ENCODE measurements at places on chromosomes 3 and 15.
A peak's percentile ranks its signal among the peaks of the same experiment; 100 is the strongest.

DNA sequence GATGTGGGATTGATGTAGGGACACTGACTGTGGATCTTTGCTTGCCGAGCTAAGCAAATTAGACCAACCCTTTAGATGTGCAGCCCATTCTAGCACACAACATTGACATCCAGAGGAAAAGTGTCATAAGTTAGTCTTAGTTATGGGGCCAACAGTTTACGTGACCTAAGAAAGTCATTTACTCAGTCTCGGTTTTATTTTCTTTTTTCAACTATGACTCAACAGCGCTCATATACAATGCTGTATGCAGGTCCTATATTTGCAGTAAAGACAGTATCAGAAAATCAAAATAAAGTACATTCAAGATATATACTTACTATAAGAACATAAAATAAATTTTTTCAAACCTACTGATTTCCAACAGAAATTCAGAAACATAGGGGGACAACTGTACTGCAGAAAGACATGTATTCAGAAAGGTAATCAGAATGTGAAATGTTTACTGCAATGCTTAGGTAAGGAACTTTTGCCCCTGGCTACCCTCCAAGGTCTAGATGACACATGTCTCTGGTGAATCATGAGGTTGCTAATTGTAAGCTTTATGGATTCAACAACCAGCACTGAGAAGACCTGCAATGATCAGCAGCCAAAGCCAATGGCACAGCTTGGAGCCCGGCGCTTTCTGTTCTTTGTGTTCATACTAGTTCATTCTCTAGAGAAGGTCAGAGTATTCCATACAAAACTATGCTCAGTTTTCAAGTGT, 317.5 kb upstream of the CNTN6 start:
- no peak for DNase-seq

- no peak for DNase-seq
Measured at GRCh38 chr3:158111861-158112260, 2.0 kb downstream of the RSRC1 start.

GRCh38 chr3:170423001-170423615, 4.4 kb downstream of the CLDN11 start:
- no peak for DNase-seq

DNA sequence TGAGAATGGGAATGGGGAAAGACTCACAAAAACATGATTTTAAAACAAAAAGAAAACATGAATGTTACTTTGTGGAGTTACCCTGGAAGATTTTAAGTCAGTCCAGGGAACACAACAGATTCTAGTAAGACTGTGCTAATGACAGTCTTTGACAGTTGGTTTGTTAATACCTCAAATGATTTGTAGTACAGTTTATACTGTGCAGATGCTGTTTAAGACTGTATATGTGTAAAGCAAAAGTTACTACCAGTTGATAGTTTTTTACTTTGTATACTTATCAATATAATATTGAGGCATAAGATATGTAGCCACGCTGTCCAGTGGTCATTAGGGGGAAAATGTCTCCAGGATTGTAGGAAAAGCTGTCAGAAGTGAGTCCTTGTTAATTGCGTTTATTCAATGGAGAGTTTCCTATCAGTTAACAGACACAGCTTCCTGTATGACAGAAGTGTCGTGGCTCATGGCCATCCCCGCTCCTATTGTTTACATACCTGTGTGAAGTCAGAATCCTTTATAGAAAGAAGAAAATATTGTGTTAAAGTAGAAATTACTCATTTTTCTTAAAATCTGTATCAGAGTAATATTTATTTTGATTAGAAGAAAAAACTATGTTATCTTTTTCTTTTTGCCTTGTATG, 36.0 kb downstream of the NKIRAS1 start:
- DNase-seq = no peak

- DNase-seq = peak; percentile 54
Measured at GRCh38 chr3:68972358-68972979, 40.1 kb upstream of the TAFA4 start.

GRCh38 chr15:31023841-31024240, 32.4 kb upstream of the MTMR10 start:
- no peak for DNase-seq

- DNase-seq = no peak
Measured at GRCh38 chr3:124256156-124256555, 264.2 kb upstream of the ROPN1 start.

GRCh38 chr3:136817448-136817847, 1.5 kb upstream of the SLC35G2 start:
- peak; percentile 21 for DNase-seq

- DNase-seq = peak; percentile 73
Measured at GRCh38 chr15:56719774-56720555, 13.3 kb downstream of the ZNF280D start.

- no peak for DNase-seq
Measured at GRCh38 chr15:40379374-40379773, 3.1 kb upstream of the KNSTRN start.

DNA sequence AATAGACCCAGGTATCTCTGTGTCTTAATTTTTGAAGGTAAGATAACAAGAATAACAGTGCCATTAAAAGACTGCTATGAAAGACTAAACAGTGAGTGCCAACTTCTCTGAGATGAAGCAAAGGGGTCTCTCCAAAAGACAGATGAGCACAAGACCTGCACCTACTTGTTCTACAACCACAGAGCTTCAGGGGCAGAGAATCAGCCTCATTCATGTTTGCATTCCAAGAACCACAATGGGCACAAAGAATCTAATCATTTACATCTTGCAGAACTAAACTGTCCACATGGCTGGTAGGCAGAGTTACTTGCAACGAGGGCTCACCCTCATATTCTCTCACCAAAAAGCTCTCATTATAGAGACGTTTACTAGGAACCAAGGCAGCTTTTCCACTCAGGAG, 83.9 kb downstream of the PEAK1 start:
- no peak for DNase-seq

- DNase-seq = no peak
Measured at GRCh38 chr15:81780966-81781365, 264.9 kb downstream of the MEX3B start.

- DNase-seq = no peak
Measured at GRCh38 chr3:152943645-152944044, 108.7 kb downstream of the P2RY1 start.

DNA sequence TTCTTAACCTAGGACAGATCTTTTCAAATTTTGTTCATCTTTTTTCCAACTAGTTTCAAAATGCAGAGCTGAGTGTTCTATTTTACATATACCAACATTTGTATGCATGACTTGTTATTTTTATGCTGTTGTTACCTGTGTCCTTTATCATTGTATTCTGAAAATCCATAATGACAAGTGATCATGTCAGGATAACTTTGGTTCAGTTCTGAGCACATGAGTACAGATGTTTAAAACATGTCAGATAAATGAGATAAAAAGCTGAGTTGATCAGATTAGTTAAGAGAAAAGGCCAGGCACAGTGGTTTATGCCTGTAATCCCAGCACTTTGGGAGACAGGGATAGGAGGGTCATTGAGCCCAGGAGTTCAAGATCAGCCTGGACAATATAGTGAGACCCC, 204.9 kb downstream of the SSR3 start:
- DNase-seq = no peak

GRCh38 chr3:155392138-155392537, 98.7 kb upstream of the STRIT1 start:
- DNase-seq = no peak

DNA sequence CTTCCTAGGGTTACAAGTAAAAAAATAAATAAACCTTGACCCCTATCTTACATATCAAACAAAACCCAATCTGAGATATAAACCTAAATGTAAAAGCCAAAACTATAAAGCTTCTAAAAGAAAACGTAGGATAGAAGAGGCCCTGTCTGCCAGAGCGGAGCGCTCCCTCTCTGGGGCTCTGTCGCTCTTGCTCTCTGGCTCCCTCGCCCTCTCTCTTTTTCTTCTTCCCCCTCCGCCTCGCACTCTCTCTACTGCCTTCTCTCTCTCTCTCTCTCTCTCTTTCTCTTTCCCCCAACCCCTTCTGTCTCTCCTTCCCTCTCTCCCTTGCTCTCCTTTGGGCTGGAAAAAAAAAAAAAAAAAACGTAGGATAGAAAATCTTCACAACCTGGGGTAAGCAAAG, 21.6 kb downstream of the RYK start:
- DNase-seq = no peak

DNA sequence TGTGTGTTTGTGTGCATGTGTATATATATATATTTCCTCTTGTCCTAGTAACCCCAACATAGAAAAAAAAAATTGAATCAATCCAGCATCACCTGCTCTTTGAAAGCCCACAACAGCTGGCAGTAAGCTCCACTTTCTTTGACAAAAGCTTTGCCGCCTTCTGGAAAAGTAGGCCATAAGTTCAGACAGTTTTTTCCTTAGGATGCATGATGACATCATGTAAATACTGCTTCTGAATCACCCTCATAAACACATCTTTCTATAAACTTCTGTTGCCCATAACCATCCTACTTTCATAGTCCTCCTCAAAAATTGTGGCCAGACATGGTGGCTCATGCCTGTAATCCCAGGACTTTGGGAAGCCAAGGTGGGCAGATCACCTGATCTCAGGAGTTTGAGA, 67.4 kb downstream of the CSNK1G1 start:
- DNase-seq = no peak

- no peak for DNase-seq
Measured at GRCh38 chr15:77569729-77570125, 63.0 kb downstream of the LINGO1 start.

DNA sequence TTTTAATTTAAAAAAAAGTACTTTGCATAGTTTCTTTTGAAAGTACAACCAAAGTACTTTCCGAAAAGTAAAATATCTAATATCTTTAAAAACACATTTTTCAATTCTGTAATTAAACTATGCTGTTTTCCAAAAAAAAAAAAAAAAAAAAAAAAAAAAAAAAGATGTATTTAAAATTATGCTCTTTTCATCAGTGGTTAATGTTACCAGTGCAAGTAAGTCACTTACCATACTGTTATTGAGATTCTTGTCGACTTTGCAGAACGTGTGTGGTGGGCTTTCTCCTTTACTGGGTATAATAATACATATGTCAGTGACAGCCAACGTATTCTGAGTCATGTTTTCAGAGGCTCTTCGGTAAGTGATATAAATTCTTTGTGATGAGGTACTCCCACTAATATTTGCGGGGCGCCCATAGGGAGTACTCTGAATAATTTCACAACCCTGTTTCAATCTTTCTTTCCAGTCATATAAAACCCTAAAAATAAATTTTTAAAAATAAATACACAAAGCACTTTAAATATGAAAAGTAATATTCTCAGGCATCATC, 39.9 kb downstream of the DENND4A start:
- DNase-seq = no peak

- no peak for DNase-seq
Measured at GRCh38 chr3:197139586-197139985, 110.0 kb upstream of the MELTF start.

GRCh38 chr15:54250326-54250725, 272.1 kb downstream of the UNC13C start:
- no peak for DNase-seq

DNA sequence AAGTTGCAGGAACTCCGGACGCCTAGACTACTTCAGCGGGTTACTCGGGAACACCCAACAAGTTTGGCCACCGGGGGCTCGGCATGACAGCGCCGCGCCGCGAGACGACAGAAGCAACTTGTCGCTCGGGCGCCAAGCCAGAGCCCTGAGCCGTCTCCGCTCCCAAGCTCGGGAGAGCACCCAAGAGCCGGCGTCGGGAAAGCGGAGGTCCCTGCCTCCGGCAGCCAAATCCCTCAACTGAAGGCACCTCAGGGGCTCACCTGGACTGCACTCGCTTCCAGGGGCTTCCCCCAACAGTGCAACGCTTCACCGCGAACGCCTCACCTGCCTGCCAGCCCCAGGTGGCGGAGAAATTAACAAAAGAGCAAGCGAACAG, 640 bp downstream of the MB21D2 start:
- no peak for DNase-seq

DNA sequence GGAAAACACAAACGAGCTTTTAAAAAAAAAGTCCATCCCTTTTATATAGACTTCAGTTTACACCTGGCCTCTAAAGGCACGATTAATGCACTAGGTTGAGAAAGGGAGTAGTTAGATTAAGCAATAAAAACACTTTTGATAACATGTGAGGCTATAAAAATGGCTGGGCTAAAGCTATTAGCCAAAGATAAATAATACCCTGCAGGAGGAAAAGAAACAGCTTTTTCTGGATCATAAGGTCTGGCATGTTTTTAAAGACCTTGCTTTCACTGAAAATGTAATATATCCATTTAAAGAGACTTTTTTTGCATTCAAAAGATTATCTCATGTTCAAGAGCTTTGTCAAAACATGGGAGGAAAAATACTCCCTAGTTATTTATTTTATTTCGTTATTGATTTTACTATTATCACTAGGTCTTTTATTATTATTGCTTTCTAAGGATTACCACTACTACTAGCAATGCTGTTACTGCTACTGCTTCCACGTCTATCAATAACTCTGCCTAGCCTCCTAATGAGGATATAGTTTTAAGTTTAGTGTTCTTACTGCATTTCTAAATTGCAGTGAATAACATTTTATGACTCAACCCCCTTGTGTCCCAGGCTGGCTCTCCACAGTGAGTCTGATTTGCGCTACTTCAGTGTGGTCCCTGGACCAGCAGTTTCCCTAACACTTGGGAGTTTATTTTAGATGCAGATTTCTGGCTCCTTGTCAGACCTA, 93.4 kb downstream of the THRB start:
- DNase-seq = no peak

DNA sequence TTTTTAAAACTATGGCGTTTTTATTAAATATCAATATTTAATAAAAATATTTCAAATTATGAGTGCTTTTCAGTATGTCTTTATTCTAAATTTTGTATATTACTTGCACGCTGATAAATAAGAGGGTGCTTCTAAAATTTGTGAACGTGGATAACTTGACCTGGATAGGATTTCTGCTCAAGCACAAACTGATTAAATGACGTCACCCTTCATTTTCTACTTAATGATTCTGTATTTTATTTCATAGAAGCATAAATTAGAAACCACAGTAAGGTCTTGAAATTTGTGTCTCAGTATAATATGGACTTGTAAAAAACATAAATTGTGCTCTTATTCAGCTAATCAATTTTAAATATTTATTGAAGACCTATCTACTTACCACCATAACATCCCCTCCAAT, 903.7 kb downstream of the ROBO2 start:
- DNase-seq = no peak

- DNase-seq = no peak
Measured at GRCh38 chr3:157404381-157404780, 32.3 kb upstream of the PTX3 start.

- DNase-seq = peak; percentile 81
Measured at GRCh38 chr3:49813497-49814174, at the start of gene UBA7. Gene UBA7, minus strand, starts transcription at chr3:49813953. Its CDS starts 166 bp downstream, at chr3:49813787.

GRCh38 chr15:88940110-88940675, 27.0 kb upstream of the MFGE8 start:
- DNase-seq = no peak

- DNase-seq = peak; percentile 57
Measured at GRCh38 chr3:165339753-165340152, 143.6 kb upstream of the SLITRK3 start.

- peak; percentile 68 for DNase-seq
Measured at GRCh38 chr3:177498037-177498857, 301.0 kb upstream of the TBL1XR1 start.

GRCh38 chr3:170247875-170248274, 25.7 kb downstream of the PRKCI start:
- DNase-seq = no peak

GRCh38 chr3:45596290-45596791, 1.8 kb downstream of the LIMD1 start:
- no peak for DNase-seq

- no peak for DNase-seq
Measured at GRCh38 chr3:182606905-182607504, 186.3 kb upstream of the ATP11B start.

GRCh38 chr15:99021694-99022093, 14.1 kb upstream of the PGPEP1L start:
- DNase-seq = no peak

GRCh38 chr3:60140160-60140559, 1090.3 kb upstream of the CFAP20DC start:
- no peak for DNase-seq

Data from fibroblast of the aortic adventitia (primary cell).